Right atrium auricular region (tissue), 2 donors: ENCODE measurements at places on chromosomes 12 and 14.

DNA sequence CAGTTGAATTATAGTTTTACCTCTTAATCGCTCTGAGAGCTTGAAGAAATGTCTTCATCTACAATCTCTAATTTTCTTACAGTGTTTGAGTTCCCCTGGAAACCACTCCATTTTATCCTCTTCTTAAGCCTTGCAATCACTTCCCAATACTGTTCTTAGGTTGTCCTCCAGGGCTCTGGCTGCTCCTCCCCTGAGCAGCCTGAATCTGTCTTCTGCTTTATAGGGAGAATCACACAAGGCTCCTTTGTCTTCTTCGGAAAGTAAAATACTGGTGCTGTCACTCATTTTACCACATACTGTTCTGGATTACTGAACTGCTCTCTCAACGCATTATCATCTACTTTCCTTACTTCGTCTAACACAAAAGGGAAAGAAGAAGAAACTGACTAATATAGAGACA, 133.7 kb downstream of the MDGA2 start:
- no peak overlapping the region for H3K4me3 ChIP-seq
- H3K27me3 ChIP-seq = no peaks in the 10 kb centered on the region
- H3K27ac ChIP-seq = no peak overlapping the region

- no peak for DNase-seq
- H3K4me3 ChIP-seq = no peak overlapping the region
- no peaks in the 10 kb centered on the region for H3K4me1 ChIP-seq
- no peaks in the 10 kb centered on the region for H3K27me3 ChIP-seq
- H3K36me3 ChIP-seq = no peaks in the 10 kb centered on the region
Measured at GRCh38 chr12:31644536-31644935, 15.0 kb upstream of the ETFBKMT start.

- no peak overlapping the region for H3K27ac ChIP-seq
- no peaks in the 10 kb centered on the region for H3K27me3 ChIP-seq
- no peak overlapping the region for H3K4me3 ChIP-seq
- no peak for DNase-seq
Measured at GRCh38 chr12:125434131-125434530, 368.9 kb downstream of the AACS start.

DNA sequence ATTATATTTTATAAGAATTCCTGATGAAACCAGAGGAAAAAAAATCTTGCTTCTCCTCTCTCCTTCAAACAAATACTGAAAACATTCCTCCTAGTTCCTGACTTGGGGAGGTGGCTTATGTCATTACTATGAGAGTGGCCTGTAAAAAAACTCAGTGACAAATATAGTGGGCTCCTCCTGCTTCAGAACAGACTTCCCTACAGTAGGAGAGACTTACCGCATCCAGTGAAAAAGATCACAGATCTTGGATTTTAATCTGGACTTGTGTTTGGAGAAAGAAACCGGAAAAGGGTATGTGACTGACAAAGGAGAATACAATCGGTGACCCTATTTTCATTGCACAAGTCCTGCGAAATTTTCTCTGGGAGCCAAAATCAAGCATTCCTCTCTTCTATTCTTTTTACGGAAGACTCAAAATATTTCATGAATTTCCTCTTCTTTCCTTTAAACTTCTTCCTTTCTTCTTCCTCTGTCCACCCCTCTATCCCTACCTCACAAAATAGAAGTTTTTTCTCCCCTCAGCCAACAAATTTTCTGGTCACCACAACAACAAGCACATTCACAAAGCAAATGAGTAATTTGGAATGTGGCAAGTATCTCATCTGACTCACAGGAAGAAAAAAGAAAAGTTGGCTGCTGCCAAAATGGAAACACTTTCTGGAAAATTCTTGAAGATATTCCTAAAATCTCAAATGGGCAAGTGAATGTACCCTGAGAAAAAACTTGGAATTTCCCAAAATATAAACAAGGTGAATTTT, 185.1 kb upstream of the CDKN3 start:
- no peaks in the 10 kb centered on the region for H3K36me3 ChIP-seq
- no peaks in the 10 kb centered on the region for H3K27me3 ChIP-seq
- no peaks in the 10 kb centered on the region for H3K4me1 ChIP-seq
- peak overlapping the region; percentile 42 for H3K27ac ChIP-seq
